ENCODE measurements at places on chromosomes 1 and 21. TPM values are rescaled to one million over a fixed set of nuclear protein-coding genes. Genes with fewer than 3 reads are reported as not detected.
A peak's percentile ranks its signal among the peaks of the same experiment; 100 is the strongest.

KRTAP19-6 gene
- polyA plus RNA-seq, result not detected

CAPN8 gene
- polyA plus RNA-seq, result 2.7 TPM

CFAP45 gene
- polyA plus RNA-seq, result 3.7 TPM

AMY1B gene
- 0.40 TPM for polyA plus RNA-seq

SYDE2 gene
- polyA plus RNA-seq, result 12.0 TPM

ERVH48-1 gene
- polyA plus RNA-seq, result 0.20 TPM

GRCh38 chr1:156912861-156913808 lies 7.3 kb upstream of the LRRC71 start:
- DNase-seq, result no peak

GRCh38 chr1:86648255-86648654 lies 56.1 kb upstream of the SH3GLB1 start:
- DNase-seq, result peak; percentile 28

DNA sequence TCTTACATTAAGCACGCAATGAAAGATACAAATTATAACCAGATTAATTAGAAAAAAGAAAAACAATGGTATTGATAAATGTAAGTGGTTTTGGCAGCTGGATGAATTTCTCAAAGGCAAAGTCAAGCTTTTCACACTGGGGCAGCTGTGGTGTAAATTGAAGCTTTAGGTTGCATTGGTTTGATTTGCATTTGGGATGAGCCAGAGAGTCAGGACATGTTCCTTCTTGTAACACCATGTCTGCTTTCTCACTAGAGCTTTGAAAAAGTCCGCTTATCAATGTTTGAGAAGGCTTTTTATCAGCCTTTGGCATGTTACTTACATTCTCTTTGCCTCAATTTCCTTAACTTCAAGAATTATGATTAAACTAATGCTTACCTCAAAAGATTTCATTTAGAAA lies 173.9 kb downstream of the GPATCH2 start:
- DNase-seq, result no peak

DNA sequence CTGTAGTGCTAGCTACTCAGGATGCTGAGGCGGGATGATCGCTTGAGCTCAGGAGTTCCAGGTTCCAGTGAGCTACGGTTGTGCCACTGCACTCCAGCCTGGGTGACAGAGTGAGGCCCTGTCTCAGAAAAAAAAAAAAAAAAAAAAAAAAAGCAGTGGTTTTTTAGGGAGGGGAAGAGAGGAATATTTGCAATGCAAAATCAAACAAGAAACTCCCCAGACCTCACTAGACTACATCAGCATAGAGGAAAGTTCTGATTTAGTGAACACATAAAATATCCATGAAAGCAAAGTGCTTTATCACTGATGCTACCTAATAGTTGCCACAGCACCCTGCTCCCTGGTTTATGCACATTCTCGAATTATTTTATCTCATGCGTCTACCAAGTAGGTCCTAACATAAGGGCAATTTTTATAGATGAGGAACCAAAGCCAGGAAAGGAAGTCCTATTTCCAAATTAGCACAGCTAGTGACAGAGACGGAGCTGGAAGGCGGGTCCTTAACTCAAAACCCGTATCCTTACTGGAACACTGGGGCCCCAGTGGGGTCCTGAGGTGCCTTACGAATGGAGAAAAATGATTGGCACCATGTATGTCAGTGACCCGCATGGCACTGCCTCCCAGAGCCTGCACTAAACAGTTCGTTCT lies 50.7 kb upstream of the GPR157 start:
- no peak for DNase-seq

DNA sequence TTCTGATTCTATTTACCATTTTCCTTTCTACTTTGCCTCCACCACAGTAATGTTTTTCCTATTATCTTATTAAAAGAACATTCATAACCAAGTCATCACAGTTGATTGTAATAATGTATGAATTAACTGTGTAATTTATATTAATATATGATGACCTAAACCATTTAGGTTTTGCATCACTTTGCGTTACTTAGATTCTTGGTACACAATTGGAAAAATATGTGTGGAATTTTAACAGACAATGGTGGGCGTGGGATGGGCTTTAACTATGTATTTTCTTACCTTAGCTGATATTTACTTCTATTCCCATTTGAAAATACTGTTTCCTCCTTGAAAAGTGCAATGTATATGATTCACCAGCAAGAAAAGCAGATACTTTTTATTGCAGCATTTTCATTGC lies 3.6 kb downstream of the KRTAP21-3 start:
- no peak for DNase-seq

Data from renal pelvis (tissue), 12 donors.